Thoracic aorta (tissue), 2 donors: ENCODE measurements at places on chromosomes 1 and 21. TPM values are rescaled to one million over a fixed set of nuclear protein-coding genes. Genes with fewer than 3 reads are reported as not detected.

The AQP10 gene
- total RNA-seq: not detected

The DENND2C gene
- 2.0 TPM for total RNA-seq

The ADAMTS5 gene
- total RNA-seq: 5.8 TPM

The PRDM2 gene
- total RNA-seq: 43.0 TPM

The FAM177B gene
- total RNA-seq: 3.1 TPM

The OR2AK2 gene
- not detected for total RNA-seq

The HRNR gene
- total RNA-seq: not detected
